ENCODE measurements at places on chromosomes 16 and 17. TPM values are rescaled to one million over a fixed set of nuclear protein-coding genes. Genes with fewer than 3 reads are reported as not detected.

GRCh38 chr17:2180768-2181167 lies 122.8 kb downstream of the SMG6 start:
- DNase-seq: no peak
- H3K27me3 ChIP-seq: no peaks in the 10 kb centered on the region
- H3K36me3 ChIP-seq: peaks cover 10% of the 10 kb centered on the region
- H3K4me1 ChIP-seq: peaks cover 61% of the 10 kb centered on the region
- H3K27ac ChIP-seq: peak overlapping the region; percentile 91

DNA sequence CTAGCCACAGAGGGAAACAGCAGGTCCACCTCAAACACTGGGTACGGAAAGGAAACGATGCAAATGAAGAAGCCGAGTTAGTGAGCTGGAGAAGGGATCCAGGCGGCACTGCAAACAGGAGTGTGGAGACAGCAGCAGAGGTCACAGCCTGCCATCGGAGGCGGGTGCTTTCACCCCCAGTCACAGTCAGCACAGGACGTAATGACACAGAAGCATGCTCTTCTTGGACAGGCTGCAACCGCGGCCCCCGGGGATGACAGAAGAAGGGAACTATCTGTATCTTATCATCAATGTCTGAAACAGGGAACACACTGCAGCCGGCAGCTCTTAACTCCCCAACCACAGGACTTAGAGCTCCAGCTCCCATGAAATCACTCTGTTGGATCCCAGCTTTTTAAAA lies 16.1 kb upstream of the SLC38A8 start:
- no peaks in the 10 kb centered on the region for H3K27me3 ChIP-seq
- peaks cover 74% of the 10 kb centered on the region for H3K36me3 ChIP-seq
- DNase-seq: peak; percentile 63
- H3K27ac ChIP-seq: no peak overlapping the region
- H3K4me3 ChIP-seq: no peak overlapping the region

DNA sequence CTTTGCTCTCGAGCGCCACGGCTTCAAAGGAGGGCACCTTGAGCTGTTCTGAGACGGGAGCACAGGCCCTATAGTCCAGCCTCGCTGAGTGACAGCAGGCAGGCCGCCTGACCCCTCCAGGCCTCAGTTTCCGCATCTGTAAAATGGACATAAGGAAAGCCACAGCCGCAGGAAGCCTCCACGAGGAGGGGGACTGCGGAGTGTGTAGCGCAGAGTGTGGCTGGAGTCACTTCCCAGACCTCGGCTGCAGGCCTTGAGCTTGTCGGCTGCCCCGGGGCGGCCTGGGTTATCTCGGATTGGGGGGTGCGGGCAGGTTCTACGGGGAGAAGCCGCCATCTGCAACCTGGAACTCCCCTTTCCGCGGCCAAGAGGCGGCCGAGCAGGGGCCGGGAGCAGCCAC lies 40.8 kb downstream of the ZFPM1 start:
- no peaks in the 10 kb centered on the region for H3K4me1 ChIP-seq
- H3K36me3 ChIP-seq: no peaks in the 10 kb centered on the region
- no peak for DNase-seq
- no peak overlapping the region for H3K4me3 ChIP-seq

ZSCAN10 gene
- total RNA-seq: not detected
